Fibroblast of skin of right quadriceps (primary cell): ENCODE measurements at places on chromosomes 16 and 17.

DNA sequence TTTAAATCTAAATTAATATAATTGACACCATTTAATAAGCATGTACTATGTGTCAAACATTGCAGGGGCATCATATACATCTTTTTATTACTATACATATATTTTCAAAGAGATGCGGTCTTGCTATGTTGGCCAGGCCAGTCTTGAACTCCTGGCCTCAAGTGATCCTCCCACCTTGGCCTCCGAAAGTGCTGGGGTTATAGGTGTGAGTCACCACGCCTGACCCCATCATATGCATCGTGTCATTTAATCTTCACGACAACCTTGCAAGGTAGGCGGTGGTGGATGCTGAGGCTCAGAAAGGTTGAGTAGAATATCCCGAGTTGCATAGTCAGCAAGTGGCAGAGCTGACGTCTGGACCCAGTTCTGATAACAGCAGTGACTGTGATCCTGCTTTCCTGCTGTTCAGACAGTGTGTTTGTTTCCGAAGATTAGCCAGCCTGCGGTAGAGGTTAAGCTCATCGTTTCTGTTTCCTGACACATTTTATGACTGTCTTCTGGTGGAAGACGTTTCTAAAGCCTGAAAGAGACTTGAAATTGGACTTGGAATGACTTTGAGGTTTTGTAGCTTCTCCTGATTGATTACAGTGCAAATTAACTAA is 316.6 kb downstream of the SNX29 start:
- DNase-seq: no peak

DNA sequence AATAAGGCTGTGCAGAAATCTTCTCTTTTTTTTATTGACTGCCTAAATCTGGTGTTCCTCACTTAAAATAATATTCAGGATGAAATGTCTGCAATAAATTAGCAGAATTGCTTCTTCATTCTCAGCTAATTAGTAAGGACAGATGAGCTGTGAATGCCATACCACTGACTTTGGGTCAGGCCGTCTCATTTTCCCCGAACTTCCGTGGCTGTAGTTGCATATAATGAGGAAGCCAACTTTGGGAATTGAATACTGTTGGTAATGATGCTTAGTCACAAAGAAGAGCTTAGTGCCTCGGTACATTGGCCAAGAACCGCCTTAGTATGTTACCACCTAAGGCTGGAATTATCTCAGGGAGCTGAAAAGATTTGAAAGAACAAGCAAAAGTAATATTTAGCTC is 47.6 kb downstream of the NUP93 start:
- peak; percentile 59 for DNase-seq

DNA sequence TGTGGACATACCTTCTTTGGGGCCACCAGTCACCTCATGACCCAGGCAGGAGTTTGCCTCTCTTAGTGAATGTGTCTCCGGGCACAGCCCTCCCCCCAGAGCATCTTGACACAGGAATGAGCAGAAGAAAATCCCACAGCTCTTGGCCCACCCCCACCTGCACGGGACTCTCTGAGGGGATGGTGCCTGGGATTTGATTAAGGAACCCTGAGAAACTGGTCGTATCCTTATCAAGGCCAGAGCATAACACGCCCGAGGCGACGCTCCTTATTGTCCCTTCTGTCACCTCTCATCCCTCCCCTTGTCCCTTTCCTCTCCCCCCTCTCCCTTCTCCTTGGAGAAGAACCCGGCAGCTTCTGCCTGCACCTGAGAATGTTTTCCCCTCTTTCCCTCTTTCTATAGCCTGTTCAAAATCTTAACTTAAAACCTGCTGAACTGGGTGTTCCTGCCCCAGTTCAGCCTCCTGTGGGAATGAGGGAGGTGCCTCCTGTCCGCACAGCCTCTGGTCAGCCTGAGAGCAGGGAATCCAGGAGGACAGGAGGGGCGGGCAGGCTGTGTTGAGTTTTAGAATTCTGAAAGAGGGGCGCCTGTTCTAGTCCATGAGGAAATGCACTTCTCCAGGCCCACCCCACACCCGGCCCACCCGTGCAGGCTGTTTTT is 140.7 kb upstream of the PLCG2 start:
- DNase-seq: no peak

DNA sequence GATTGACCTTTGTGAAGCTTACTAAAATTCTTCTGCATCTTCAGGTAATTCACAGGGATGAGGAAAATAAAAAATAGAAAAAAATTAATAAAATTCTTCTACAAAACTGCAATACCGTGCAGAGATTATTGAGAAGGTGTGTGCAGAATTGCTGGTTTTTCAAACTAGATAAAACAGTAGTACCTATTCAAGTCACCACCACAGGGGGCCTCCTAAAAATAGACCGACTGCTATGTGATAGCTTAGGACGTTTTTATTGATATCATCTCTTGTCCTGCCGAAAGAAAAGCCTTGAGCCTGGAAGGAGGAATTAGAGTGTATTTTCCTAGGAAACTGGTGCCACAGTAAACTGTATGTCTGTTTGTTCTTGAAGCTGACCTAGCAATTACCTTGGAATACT is 325.9 kb downstream of the ZFHX3 start:
- DNase-seq: no peak

DNA sequence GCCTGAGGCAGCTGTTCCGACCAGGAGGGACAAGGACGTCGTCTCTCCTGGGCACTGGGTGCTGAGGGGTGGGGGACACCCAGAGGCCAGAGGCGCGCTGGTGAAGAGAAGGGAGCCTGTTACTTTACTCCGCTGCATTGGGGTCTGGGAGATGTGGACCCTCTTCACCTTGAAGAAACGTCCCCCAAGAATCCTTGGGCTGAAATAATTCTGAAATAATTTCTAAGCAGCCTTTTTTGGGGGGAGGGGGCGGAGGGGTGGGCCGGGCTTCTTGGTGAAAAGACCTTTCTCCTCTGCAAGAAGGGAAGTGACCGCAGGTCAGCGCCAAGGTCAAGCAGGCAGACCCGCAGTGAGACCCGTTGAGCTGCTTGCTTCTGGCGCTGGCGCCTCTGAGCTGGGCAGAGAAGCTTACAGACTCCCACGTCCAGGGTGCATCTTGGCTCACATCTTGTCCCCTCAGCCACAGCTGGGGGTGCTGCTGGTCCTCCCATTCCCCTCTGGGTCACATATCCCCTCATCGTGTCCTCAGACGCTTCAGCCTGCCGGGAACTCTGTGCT is 1.1 kb downstream of the SYT17 start:
- no peak for DNase-seq

DNA sequence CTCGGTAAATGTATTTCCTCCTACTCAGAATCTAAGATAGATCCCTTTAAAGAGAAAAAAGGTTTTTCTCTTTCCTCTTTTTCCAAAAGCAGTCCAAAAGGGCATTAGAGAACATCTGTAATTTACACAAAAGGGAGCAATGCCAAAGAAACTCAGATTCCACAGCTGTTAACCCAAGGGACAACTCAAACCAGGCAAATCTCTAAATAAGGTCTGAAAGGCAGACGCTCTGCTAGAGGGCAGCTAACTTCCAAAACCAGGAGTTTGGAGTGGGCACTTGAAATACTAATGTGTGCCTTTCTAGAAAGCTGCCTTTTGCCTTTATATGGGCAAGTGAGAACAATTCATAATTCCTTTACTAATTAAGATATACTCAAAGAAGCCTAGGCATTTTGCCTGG is 435.7 kb downstream of the ZFHX3 start:
- DNase-seq: peak; percentile 18

- no peak for DNase-seq
Measured at GRCh38 chr16:74752258-74752657, 22.4 kb downstream of the FA2H start.

DNA sequence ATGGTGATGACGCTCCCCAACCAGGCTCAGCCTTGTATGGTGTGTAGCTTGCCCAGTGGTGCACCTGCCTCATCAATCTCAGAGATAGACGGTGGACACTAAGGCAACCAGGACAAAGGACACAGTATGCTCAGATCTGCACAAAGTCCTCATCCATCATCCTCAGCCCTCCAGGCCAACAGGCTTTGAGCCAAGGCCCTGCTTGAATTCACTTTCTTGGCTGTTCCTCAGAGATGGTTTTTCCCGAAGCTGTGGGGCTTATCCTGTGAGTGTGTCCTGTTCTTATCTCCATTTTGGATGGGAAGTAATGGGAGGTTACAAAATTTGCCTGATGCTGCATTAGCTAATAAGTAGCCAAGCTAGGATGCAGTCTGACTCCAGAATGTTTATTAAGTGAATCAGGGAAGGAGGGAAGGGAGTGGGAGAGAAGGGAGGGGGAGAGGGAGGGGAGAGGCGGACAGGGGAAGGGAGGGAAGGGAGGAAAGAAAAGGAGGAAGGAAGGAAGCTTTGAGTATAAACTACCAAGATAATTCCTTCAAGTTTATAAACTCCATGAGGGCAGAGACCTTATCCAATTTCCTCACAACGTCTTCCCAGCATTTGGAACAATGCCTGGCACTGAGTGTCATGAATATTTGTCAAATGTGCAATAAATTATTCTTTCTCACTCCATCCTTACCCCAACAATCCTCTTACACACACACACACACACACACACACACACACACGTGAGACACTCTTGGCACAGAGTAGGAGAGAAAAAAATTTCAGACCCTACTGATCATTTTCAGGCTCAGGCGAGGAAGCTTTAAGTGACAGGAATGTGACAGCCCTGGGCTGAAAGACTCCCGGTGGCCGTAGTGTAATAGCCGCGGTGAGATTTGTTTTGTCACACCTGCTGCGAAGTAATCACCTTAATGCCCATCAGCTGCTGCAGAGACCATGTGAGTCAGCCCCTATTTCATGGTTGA is 84.3 kb downstream of the BMERB1 start:
- peak; percentile 84 for DNase-seq

DNA sequence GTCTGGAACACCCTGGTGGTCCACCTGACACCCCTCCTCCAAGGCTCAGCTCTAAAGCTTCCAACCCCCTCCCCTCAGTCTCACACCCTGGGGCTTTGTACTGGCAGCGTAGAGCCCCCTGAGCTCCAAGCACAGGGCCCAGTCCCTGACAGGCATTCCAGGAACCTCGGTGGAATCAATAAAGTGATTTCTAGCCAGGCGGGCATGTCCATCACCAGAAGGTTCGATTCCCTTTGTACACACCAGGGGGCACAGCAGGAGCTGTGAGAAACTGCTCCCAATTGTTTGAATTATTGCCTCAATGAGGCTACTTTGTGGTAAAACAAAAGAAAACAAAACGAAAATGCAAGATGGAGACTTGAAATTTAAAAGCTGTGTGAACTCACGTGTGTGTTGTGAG is 51.8 kb downstream of the SMPD3 start:
- peak; percentile 36 for DNase-seq

- DNase-seq: no peak
Measured at GRCh38 chr17:2863204-2863603, 67.0 kb downstream of the RAP1GAP2 start.

GRCh38 chr17:80029258-80029974 is 6.3 kb downstream of the TBC1D16 start:
- peak; percentile 84 for DNase-seq

GRCh38 chr16:79177018-79177417 is 423.5 kb downstream of the MAF start:
- no peak for DNase-seq

- no peak for DNase-seq
Measured at GRCh38 chr16:19722981-19723380, 4.9 kb downstream of the IQCK start.
